ENCODE measurements at places on chromosomes 13 and 19.

DNA sequence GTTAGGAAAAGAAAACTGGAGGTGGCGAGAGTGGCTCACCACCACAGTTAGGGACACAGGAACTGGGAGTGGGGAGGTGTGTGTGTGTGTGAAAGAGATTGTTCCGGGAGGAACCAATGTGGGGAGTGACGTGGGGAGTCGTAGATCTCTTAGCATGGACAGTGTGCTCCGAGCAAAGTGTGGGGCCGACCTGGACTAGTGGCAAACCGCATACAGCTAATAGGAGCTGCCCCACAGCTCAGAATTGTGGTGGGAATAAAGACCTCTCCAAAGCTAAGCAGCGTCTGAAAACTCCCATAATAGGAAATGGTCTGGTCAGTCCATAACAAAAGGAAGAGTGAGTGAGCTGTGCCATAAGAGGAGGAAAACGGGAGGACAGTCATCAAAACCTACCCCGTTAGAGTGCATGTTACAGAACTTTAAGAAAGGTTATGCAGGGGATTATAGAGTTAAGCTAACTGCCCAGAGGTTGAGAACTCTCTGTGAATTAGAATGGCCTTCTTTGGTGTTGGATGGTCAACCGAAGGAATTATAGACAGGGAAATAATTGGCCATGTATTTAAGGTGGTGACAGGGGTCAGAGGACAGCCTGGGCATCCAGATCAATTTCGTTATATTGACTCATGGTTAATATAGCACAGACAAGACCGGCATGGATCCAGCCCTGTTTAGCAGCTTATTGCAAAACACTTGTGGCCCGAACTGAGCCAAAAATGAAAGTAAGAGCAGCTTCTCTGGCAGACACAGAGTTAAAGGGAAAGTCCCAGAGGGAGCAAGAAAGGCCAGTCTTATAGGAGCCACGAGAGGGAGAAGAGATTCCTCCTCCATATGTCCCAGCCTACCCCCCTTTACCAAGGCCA is 8.9 kb upstream of the SLC15A1 start:
- no peak for DNase-seq

- DNase-seq: no peak
These were observed 525.6 kb downstream of the DCT start for GRCh38 chr13:93953841-93954240.

DNA sequence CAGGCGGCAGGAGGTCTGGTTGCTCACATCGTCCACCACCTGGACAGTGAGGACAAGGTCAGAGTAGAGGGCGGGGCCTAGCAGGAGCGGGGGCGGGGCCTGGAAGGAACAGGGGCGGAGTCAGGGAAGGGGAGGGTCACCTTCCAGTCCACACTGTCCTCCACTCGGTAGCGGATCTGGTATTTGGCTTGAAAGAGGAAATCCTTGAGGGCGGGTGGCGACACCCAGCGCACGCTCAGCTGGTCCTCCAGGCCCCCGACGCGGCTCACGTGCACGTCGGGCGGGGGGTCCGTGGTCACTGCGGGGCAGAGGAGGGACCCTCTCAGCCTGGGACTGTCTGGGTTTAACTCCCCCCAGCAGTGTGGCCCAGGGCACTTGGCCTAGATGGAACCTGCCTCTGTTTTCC is 8.2 kb downstream of the REX1BD start:
- no peak for DNase-seq

- no peak for DNase-seq
These were observed 238.5 kb downstream of the FGF9 start for GRCh38 chr13:21909331-21909730.

DNA sequence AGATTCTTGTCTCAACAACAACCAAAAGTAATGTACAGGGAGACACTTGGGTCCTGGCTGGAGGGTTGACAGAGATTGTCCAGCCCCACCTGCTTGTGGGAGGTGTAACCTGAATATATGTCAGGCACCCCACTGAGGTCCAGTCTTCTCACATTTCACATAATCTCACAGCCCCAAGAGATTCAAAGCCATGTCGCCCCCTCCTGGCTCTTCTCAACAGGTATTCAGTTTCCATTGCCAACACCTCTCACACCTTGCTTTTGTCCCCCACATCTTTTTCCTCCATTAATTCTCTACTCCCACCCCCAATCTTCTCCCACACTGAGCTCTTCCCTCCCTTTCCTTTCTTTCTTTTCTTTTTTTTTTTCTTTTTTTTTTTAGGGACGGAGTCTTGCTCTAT is 11.2 kb downstream of the UNC13A start:
- DNase-seq: no peak

DNA sequence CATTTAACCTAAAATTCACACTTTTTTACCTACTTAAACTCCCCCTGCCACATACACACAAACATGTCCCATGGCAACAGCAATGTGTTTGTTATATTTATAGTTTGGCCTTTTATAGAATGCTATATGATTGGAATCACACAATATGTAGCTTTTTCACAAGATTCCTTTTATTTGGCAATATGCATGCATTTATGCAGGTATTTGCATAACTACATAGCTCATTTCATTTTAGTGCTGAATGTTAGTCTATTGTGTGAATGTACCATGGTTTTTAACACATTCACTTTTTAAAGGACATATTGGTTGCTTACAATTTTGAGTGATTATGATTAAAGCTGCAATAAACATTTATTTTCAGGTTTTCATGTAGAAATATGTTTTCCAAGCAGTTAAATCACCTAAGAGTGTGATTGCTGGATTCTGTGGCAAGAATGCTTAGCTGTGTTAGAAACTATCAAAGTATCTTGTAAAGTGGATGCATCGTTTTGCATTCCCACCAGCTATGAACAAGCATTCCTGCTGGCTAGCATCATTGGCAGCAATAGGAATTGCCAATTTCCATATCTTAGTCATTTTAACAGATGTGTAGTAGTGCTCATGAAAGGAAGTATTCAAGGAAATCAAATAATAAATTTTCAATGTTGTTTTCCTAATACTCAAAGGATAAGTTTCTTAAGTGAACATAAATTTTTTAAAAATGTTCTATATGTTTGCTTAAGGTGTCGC is 557.0 kb downstream of the SLITRK1 start:
- DNase-seq: no peak

GRCh38 chr19:4066682-4067395 is at the start of gene ZBTB7A:
ZBTB7A (minus strand) TSS chr19:4066899; CDS start chr19:4055232, 11,667 bp downstream.
- DNase-seq: peak; percentile 65

- no peak for DNase-seq
These were observed 145.8 kb downstream of the KDM4B start for GRCh38 chr19:5114727-5115126.

- DNase-seq: no peak
These were observed 20.9 kb upstream of the FOSB start for GRCh38 chr19:45446944-45447343.

DNA sequence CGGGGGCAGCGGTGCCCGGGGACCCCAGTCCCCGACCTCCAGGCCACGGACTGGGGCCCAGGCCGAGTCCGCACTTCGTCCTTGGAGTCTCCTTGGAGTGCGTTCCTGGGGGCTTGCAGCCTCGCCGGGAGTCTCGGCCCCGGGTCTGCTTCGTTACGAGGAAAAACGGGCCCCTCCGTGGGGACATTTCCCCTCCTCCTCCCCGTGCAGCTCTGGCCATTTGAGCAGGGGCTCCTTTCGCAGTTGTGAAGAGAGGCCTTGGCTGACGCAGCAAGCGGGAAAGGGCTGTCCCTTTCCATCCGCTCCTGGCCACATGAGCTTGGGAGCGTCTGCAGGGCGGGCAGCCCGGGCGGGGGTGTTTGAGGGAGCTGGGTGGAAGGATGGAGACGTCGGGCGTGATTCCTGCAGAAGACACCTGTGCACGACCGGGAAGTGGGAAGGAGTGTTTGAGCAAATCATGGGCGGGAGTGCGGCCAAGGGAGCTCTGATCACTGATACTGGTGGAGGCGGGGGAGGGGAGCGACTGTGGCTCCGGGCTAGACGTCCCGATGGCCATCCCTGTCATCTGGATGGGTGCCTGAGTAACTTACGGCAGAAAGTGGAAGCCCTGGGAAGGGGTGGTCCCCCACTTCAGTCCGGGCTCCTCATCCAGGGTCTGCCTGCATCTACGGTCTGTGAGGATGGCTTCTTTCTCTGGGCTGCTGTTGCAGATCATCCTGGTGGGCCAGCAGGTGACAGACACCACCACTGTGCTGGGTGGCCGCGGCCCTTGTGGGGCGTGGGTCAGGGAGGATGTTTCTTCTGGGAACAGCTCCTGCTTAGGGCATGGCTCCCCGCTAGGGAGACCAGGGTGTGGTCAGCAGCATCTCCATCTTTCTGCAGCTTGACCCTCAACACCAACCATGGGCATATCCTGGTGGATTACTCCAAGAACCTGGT is 736 bp downstream of the GPI start:
- no peak for DNase-seq
